ENCODE measurements at places on chromosomes 2 and 18.
A peak's percentile ranks its signal among the peaks of the same experiment; 100 is the strongest.

GRCh38 chr2:26528836-26529235, 50.9 kb upstream of the OTOF start:
- no peak for DNase-seq

DNA sequence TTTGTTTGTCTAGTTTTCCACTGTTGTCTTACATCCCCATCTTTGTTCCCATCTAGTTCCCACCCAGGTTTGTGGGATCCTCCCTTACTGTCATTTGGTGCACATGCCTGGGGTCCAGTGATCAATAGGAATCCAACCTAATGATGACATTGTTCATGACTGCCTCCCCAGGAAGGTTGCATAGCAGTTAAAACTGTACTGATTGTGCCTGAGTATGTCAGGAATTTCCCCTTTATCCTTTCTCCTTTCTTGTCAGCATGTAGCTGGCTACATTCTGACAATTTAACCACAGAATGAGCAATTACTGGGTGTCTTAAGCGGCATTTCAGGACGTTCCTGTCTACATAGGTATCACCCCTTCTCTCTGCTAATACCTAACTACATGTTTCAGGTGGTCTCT, 653.0 kb downstream of the CNTNAP5 start:
- no peak for DNase-seq

GRCh38 chr2:23376972-23377371, 8.0 kb upstream of the KLHL29 start:
- DNase-seq, result no peak

DNA sequence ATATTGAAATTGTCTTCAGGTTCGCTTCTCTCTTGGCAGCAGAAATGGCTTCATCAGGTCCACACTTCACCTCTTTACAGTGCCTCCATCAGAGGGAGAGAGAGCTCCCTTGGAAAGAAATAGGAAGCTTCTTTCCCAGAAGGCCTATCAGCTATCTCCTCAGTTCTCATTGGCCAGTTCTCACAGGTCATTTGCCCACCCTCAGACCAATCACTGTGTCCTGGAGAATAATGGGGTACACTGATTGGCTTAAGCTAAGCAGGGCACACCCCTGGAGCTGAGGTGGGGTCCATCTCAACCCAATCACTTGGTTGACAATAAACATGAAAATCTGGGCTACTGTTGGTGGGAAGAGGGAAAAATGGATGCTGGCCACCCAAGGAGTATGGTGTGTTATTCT, 5.2 kb downstream of the GNLY start:
- DNase-seq, result no peak

- DNase-seq, result no peak
Observed at GRCh38 chr2:127695491-127696472, 5.5 kb upstream of the SFT2D3 start.

DNA sequence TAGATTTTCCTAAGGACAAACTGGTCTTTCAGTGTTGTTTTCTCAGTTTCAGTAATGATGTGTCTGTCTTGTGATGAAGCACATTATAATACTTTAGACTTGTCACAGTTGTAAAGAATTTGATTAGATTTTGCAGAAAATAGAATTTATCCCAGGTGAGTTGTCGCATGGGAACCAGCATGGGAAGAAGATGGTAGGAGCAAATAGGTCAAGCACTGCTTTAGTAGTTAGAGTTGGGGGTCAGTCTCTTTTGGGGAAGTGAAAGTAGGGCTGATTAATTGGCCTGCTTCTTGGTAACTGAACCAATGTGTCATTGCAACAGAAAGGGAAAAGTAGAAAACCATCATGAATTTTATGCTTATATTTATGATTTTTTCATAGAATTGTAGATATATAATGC, 153.2 kb upstream of the MYO3B start:
- DNase-seq, result no peak

DNA sequence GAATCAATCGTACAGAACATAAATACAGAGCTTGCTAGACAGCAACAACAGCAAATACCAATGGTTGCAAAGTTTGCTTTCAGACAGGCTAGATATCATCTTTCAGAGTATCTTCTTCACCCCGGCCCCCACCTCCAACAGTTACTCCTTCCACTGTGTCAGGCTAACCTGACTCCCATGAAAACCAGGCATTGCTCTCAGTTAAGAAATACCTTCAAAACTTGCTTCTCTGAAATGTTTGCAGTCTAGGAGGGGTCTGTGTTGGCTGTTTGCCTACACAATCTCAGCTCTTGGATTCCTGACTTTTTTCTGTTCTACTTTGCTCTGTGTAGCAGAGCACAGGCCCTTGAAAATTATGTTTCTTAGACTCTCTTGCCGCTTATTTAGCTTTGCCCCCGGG, 599.5 kb upstream of the SYT4 start:
- DNase-seq, result no peak

- no peak for DNase-seq
Observed at GRCh38 chr18:31609886-31610285, 18.2 kb downstream of the TTR start.

DNA sequence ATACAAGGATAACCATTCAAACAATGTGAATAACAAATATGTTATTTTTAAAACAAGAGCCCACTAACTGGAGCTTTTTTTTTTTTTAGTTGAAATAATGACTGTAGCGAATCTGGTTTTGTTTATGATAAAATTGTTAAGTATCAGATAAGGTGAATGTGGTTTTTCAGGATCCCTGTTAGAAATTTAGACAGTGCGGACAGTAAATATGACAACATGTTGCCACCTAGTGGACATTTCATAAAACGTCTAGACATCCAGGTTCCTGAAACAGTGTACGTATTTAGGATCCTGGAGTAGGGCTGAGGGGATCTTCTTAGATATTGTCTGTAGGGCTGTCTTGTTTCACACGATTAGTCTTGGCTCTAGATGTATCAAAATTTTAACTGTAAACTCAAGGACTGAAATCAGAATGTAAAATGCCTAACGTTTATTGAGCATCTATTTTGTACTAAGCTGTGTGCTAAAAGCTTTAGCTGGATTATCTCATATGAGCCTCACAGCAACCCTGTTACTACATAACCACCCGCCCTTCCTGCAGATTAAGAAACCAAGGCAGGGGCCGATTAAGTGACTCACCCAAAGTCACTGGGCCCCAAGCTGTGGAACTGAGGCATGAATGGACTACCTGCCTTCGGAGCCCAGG, 23.9 kb upstream of the CCDC68 start:
- DNase-seq, result peak; percentile 47

GRCh38 chr18:62334120-62334519, 9.0 kb downstream of the TNFRSF11A start:
- no peak for DNase-seq

- no peak for DNase-seq
Observed at GRCh38 chr2:11532416-11533055, 1.3 kb upstream of the GREB1 start.

GRCh38 chr18:48031641-48032040, 101.2 kb upstream of the SMAD2 start:
- DNase-seq, result no peak

- no peak for DNase-seq
Observed at GRCh38 chr2:202237787-202238233, 587 bp downstream of the SUMO1 start.

GRCh38 chr2:15363142-15363541, 198.0 kb downstream of the NBAS start:
- DNase-seq, result no peak

DNA sequence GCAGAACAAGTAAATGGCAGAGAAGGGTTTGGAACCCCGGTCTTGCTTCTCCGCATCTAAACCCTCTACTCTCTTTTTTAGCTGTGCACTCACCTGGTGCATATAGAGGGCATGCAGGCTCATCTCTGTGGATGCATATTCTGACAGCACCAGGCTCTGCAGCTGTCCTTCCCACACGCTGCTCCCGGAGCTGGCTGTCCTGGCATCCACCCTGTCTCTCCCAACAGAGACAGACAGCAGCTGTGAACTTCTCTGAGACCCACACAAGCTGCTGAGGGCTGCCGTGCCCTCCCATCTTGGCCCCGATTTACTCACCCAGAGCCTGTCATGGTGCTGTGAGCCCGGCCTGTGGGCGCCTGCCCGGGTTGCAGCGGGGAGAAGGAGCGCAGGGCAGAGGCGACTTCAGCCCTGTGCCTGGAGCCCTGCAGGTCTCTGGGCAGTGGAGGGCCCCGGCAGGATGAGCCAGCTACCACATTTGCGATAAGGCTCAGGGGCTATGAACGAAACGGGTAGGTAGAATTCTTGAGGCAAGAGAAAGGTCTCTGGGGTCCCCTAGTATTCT, 3.3 kb upstream of the ABCB6 start:
- no peak for DNase-seq

- DNase-seq, result no peak
Observed at GRCh38 chr18:47531717-47532116, 280.3 kb upstream of the SKOR2 start.

DNA sequence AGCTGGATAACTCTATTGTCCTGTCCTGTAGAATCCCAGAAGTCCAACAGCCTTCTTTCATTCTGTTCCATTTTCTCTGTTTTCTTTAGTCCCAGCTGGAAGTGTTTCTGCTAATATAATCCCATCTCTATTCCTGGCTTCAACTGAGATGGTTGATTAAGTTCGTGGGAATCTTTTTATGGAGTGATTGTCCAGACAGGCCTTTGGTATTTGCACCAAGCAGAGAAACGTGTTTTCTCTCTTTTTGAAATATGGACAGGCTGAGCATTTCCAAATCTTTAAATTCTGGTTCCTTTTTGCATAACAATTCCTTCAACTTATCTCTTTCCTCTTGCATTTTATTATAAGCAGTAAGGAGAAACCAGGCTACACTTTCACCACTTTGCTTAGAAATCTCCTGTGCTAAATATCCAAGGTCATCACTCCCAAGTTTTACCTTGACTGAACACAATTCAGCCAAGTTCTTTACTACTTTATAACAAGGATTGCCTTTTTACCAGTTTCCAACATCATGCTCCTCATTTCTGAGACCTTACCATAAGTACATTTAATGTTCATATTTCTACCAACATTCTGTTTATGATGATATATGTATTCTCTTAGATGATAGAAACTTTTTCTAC, 108.8 kb downstream of the ZFP36L2 start:
- DNase-seq, result no peak

GRCh38 chr2:217740756-217741155, 262.0 kb downstream of the TNS1 start:
- no peak for DNase-seq

DNA sequence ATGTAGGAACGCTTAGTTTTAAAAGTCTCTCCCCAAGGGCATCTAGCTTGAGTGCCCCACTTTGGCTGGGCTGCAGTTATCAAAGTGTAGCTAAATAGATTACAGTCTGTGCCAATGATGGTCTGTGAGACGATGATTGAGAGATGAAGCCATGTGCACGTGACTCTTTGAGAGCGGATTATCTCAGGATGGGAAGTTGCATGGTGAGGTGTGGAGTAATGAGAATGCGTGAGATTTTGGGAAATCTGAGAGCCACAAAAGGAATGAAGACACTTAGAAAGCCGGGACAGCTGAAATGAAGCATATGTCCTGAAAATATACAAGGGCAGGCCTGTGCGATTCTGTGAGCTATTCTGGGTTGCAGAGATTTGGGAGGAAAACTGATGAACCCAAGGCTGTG, 370.0 kb downstream of the TGIF1 start:
- DNase-seq, result no peak

DNA sequence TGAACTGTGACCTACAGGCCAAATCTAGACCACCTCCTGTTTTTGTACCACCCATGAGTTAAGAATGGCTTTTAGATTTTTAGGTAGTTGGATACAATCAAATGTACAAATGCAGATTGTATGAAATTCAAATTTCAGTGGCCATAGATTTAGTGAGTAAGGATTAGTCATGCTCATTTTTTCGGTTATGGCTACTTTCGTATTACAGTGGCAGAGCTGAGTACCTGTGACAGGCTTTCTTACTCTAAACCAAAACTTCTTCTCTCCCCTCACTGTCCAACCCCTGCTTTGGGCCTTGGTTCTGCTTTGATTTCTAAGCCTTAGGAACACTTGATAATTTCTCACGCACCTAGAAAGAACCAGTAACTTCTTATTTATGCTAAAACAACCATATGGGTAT, 82.1 kb downstream of the CDC42EP3 start:
- no peak for DNase-seq

DNA sequence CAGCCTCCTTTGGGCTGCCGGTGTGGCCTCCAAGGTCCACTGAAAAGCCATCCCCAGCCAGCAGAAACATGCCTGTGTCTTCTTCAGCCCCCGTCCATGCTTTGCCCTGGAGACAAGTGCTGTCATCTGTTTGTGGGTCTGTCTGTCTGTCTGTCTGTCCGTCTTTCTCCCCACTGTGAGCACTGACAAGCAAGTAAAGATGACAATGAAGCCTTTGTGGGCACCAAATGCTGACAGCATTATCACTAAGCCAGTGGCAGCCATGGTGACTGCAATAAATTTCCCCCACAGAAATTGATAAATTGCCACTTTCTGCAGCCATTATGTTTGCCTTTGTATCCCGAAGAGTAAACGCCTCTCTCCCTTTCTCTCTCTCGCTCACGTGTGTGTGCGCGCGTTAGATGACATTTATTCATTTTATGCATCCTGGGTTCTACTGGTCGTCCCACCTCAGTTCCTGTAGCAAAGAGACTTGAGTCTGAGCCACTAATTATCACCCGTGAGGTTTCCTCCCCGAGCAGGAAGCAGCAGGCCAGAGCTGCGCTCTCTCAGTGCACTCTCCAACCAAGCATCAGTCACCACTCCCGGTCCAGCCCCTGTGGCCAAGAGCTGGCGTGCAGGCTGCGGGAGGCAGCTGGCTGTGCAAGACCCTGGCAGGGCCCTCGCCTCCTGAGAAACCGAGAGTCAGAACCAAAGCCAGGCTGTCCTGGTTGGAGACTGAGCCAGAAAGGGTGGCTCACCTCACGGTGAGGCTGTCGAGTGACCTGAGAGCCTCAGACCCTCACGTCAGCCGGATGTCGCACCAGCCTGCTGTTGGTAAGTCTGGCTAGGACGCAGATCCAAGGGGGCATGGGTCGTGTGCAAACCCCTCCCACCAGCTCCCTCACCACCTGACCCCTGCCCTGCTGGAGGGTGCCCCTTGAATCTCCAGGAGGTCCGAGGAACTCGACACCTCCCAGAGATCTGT, 6.9 kb downstream of the STEAP3 start:
- DNase-seq, result no peak

DNA sequence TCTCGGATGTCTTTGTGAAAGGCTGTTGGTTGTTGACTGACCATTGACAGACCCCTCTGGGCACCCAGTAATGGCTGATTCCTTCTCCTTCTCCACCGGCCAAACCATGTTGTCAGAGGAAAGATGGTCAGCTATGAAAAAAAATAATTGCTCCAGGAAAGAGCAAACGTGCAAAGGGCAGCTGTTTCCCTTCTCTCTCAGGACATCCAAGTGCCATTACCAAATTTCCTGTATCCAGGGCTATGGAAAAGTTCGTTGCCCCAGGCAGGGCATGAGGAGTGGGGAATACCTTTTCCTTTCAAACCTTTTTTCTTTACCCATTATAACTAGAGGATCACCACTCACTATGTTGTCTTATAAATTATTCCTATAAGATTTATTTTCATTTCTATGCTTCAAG, 321.5 kb upstream of the HNRNPA3 start:
- DNase-seq, result no peak

GRCh38 chr2:75289771-75290170, 90.5 kb upstream of the TACR1 start:
- DNase-seq, result no peak

DNA sequence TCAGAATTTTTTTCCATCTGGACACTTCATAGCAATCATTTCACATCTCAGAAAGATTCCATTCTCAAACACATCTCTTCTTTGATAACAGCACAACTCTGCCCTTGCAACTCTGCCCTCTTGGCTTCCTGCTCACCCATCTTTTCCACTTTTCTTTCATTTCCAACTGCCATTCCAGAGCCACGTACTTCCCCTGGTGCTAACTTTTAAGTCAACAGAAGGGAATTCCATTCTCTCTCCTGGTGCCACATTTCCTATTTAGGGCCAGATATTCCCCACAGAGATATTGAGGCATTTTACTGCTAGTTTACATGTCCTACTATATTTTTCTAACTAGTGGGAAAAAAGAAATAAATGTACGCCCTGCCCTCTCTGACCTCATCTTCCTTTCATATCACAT, 590.2 kb downstream of the ARHGAP15 start:
- DNase-seq, result no peak

Measured in NCI-H526 treated with DMSO at 0.1 percent for 48 hours (cell line).